Activated CD8-positive, alpha-beta memory T cell treated with anti-CD3 and anti-CD28 coated beads, Interleukin-2, amount 50 U/mL, for 4 hours (primary cell): ENCODE measurements at places on chromosomes 5 and 9.
A peak's percentile ranks its signal among the peaks of the same experiment; 100 is the strongest.

DNA sequence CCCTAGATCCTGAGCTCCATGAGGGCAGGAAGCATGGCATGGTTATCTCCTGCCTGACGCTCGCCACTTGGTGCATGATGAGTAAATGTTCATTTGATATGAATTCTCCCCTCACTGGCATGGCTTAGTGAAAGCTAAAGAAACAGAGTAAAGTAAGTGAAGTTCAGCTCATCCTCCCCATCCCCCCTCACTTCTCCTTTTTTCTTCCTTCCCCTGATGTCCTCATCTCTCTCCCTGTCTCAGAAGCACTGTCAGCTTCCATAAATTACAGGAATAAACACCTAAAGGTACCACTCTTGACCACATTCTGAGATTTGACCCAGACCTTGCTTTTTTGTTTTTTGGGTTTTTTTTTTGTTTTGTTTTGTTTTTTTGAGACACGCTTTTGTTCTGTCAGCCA, 73.3 kb downstream of the SNX18 start:
- no peak for DNase-seq

DNA sequence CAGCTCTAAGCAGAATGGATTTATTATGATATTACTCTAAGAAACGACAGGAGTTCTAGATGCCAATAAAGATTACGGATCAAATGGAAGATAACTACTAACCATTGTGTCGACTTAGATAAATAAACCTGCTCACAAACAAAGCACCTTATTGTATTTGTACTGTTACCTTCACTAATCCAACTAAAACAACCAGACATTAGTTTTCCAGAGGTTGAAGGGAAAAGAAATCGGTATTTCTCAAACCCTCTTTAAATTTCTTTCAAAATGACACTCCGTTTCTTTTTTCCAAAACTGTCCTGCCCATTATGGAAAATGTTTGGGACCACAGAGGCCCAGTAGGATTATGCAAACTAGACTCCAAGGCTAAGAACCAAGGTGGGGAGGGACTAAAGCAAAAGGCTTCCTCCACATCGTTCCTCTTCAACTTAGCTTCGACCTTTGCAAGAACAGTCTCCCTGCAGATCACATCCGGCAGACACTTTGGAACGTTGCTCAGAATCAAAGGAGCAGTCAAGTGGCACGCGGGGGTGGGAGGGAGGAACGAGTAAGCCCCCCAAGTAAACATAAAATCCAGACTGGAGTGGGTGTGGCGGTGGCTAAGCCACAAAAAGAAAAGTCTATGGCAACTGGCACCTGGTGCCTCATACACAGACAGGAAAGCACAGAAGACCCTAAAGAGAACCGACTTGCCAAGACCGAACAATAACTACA, 2.7 kb downstream of the MLLT3 start:
- peak; percentile 23 for DNase-seq

- no peak for DNase-seq
Measured at GRCh38 chr9:99415606-99416005, 193.5 kb downstream of the SEC61B start.

GRCh38 chr5:127216898-127217675, 73.5 kb upstream of the MEGF10 start:
- no peak for DNase-seq

DNA sequence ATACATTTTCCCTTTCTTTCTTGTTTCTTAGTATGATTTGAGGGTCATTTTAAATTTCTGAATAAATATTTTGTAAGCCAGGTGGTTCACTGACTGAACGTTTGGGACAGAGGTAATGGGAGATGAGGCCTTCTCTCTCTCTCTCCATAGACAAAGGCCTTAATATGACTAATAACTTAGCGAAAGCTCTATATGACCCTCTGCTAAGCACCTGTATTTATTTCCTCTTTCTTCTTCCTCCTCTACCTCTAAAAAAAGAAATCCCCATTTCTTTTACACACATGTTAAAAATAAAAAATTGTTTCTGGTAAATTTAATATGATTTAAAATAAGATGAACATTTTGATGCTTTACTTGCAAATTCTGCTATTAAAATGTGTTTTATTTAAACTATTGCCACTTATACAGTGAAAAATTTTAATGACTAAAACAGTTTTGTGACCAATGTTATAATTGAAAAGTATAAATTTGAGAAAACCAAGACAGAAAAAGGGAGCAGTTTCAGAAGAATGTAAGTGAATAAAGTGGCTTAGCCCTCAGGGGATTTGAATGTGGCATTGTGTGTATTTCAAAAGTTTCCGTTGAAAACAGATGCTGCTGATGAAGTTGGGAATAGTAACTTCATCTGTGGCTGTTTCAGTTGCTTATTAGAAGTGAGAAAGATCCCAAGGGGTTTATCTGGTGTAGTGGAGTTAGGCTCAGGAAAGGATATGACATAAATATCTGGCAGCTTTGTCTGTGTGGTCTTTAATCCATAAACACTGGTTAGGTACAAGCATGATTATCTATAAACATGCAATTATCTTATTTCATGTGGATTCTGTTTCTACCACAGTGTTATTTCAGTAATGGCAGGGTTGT, 128.6 kb upstream of the GRHPR start:
- no peak for DNase-seq
